Activated naive CD4-positive, alpha-beta T cell treated with Interleukin-2 at 50 U/mL for 16 hours (primary cell): ENCODE measurements at places on chromosomes 16 and 17.
A peak's percentile ranks its signal among the peaks of the same experiment; 100 is the strongest.

DNA sequence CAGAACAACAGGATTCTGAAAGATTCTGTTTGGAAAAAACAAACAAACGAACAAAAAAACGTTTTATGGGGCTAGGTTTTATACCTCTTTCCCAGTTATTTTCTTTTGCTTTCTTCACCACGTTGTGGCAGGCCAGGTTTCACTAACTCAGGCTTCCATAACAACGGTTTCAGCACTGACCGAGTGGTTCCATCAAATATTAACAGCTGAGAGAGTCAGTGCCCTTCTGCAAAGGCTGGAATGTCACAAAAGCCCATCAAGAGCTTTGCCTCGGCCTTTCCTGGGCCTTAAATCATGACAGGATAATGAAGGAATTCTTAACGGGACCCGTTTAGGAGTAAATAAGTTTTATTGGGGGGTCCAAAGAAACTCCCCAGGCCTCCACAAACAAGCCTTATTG, 34.2 kb downstream of the MPHOSPH6 start:
- no peak for DNase-seq

DNA sequence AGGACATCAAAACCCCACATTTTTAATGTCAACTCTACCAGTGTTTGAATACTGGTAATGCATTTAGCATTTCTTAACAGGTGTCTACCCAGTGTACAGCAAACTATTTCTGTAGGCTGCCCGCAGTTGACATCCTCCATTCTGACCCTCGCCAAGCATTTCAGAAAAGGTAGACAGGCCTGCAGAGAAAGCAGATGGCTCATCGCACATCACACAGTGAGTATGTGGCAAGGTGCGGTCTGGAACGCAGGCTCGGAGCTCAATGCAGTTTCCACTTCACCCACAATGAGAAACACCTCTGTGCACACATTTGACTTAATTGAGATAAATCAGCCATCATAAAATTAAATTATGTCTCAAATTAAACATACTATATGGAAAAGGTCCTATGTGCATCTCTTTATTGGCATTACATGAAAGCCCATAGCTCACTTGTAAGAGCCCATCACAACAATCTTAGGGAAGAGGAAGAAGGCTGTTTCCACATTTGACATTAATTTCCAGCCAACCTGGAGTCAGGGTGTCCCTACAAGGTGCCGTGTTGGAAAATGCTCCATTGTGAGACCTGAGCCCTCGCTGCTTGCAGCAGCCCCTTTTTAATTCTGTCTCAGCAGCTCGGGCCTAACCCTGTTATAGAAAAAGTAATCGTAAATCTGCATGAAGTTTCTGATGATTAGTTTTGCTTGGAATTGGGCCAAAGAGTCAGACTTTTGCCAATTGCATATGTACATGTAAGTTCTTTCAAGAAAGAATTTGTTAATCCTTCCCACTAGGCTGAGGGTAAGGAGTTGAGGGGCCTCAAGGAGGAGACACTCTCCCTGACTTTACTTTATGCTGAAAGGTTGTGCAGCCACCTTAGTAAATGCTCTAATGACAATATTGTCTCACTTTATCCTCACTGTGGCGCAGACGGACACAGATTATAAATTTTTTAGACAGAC, 378.7 kb upstream of the DYNLRB2 start:
- DNase-seq: no peak

DNA sequence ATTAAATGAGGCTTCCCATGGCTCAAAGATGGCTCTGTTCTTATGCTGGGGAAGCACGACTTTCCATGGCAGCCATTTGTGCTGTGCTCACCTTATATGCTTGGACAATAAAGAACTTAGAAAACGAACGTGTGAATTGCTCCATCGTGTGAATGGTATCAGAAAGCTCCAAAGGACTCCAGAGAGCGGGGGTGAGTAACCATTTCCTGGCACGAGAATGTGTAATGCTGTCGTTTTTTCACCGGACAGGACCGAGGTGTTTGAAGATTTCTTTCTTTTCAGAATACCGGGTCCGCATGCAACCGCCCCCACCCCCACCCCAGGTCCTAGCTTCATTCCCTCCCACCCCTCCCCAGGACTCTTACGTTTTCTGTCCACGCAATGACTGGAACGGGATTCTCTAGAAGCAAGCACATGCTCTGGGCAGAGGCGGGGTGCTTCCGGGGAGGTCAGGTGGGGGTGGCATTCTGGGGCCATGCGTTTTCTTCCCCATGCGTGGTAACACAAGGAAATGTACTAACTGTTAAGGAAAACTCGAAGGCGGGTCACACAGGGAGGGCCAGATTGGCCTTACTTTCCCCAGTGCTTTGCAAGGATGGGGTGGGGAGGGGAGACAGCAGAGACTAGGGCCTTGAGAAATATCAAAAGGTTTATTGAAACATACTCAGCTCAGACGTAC, 26.2 kb downstream of the GPRC5B start:
- no peak for DNase-seq

GRCh38 chr16:25108054-25108453, 3.5 kb upstream of the LCMT1 start:
- peak; percentile 21 for DNase-seq

DNA sequence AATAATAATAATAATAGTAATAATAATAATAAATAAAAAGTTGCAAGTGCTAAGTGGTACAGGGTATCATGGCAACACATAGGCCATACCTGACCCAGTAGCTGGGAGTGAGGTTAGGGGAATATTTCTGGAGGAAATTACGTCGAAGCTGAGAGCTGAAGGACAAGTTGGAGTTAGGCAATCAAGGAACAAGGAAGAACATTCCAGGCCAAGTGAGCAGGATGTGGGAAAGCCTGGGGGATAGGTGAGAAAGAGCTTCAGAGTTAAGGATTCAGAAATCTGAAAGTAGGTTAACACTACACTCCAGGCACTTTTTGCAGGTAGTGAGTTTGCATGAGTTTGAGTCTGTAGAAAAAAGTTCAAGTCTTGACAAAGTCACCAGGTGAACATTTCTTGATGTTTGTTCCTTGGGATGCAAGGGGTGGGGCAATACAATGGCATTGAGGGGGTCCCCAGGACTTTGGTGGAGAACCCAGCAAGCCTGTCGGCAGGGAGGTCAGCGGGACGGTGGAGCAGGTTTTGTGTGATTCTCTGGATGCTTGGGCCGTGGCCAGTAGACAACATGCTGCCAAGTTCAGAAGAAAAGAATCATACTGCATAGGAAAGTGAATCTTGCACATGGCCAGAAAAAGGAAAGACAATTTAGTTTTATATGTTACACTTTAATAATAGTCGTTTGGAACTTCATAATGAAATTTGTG, 27.7 kb upstream of the MPHOSPH6 start:
- DNase-seq: no peak

DNA sequence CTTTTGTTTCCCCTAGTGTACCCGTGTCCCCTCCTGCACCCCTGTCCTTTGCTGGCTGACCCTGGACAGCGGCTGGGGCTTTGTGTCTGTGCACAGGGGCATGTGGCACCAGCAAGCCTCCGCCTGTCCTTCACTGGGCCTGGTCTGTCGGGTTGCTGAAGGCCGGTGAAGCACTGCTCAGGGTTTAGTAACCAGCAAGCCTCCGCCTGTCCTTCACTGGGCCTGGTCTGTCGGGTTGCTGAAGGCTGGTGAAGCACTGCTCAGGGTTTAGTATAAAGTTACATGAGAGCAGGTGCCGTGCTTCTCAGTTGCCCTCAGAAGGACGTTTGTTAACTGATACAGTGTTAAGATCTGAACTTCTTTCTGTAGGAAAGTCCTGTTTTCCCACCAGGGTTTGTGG, 33.8 kb downstream of the DEF8 start:
- DNase-seq: no peak

GRCh38 chr17:19785854-19786253, 37.8 kb upstream of the ALDH3A1 start:
- no peak for DNase-seq

DNA sequence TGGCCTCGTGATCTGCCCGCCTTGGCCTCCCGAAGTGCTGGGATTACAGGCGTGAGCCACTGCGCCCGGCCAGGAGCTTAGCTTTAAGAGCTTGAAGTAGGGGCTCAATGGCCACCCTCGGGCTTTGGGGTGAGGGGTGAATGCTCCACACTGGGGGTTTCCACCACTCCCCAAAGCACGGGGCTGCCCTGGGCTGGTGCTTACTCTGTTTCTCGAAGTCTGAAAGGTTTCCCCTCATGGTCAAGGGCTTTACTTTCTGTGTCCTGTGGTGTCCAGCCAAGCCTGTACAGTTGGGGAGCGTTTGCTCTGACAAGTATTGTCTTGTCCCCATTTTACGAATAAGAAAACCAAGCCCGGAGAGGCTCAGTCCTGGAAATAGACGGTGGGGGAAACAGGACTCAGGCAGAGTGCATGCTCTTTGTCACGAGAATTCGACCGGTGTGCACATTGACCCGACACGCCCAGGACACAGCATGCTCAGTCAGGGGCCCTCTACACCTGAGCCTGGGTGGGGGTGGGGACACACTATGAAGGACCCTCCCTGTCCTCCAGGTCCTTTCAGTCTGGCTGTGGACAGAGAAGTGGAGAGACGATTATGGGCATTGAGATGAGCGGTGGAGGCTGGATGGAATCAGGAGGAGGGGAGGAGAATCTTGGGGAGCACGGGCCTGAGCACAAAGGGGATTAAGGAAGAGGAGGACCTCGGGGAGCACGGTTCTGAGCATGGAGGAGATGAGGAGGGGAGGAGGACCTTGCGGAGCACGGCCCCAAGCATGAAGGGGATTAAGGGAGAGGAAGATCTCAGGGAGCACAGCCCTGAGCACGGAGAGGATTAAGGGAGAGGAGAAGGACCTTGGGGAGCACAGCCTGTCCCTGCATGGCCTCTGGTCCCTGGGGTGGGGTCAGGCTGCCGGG, 7.5 kb downstream of the CD7 start:
- DNase-seq: no peak
